ENCODE measurements at places on chromosomes 6 and 20.

DNA sequence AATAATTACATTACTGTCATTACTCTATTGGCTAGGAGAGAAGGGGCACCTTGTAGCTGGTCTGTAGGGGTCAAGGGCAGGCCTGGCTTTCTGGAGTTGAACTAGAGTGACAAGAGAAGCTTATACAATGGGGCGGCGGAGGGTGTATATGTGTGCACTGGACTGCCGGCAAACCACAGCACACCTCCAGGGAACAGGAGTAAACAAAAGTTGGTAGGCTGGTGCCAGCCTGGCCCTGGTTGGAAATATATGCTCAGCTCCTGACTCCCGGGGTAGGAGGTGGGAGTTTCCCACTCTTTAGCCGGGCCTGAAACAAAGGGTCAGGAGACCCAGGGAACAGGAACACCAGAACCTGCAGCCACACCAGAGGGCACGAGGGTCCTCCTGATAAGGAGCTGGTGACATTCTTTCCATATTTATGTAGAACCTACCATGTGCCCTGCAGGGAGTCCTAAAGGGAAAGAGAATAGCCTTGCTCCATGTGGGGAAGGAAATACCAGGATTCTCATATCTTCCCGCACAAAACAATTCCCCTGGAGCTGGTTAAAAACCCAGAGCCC lies 5.1 kb downstream of the C6orf132 start:
- no peak for DNase-seq

GRCh38 chr6:53495506-53496499 lies 49.1 kb downstream of the GCLC start:
- no peak for DNase-seq

DNA sequence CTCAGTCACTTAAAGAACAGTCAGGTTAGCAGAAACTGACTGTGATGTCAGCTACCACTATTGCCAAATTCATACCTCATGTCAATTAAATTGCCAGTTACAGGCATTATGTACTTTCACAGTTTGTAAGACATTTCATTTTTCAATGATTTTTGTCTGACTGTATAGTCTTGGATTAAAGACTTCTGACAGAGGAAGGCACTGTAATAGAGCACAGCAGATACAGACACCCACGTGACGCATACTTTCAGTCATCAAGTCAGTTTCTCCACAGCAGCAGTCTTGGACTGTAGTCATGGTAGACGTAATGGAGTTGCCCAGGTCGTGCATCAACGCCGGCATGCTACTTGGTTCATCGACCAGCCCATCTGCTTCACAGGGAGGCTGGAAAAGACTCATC lies 29.5 kb upstream of the ELOVL5 start:
- DNase-seq, result no peak

DNA sequence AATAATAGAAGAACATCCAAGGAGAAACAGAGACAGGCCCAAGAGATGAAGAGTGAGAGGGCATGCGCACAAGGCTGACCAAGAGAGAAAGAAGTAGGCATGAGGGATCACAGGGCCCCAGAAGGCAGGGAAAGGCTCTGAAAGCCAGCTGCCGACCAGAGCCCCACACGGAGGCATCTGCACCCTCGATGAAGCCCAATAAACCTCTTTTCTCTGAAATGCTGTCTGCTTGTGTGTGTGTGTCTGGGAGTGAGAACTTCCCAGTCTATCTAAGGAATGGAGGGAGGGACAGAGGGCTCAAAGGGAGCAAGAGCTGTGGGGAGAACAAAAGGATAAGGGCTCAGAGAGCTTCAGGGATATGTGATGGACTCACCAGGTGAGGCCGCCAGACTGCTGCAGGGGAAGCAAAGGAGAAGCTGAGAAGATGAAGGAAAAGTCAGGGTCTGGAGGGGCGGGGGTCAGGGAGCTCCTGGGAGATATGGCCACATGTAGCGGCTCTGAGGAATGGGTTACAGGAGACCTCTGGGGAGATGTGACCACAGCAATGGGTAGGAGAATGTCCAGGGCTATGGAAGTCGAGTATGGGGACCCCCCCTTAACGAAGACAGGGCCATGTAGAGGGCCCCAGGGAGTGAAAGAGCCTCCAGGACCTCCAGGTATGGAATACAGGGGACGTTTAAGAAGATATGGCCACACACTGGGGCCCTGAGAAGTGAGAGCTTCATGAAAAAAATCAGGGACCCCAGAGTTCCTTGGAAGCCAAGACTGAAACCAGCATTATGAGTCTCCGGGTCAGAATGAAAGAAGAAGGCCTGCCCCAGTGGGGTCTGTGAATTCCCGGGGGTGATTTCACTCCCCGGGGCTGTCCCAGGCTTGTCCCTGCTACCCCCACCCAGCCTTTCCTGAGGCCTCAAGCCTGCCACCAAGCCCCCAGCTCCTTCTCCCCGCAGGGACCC lies 981 bp upstream of the TNF start:
- DNase-seq, result no peak

GRCh38 chr20:46122071-46122470 lies 4.0 kb downstream of the CD40 start:
- no peak for DNase-seq

DNA sequence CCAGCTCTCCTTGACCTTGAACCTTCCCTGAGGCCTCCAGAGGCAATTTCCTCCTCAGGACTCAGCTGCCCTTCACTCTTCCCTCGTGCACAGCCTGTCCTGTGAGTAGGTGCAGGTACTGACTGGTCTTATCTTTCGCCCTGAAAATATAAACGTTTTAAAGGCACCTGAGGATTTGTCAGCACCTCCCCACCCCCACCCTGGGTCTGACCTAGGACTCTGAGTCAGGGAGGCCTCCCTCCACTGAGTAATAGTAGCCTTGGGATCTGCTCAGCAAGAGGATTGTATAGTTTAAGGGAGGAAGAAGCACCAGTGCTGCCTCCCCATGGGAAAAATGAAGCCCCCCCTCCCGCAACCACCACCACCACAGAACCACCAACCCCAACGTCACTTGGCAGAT lies 54.6 kb downstream of the PPARD start:
- DNase-seq, result no peak

DNA sequence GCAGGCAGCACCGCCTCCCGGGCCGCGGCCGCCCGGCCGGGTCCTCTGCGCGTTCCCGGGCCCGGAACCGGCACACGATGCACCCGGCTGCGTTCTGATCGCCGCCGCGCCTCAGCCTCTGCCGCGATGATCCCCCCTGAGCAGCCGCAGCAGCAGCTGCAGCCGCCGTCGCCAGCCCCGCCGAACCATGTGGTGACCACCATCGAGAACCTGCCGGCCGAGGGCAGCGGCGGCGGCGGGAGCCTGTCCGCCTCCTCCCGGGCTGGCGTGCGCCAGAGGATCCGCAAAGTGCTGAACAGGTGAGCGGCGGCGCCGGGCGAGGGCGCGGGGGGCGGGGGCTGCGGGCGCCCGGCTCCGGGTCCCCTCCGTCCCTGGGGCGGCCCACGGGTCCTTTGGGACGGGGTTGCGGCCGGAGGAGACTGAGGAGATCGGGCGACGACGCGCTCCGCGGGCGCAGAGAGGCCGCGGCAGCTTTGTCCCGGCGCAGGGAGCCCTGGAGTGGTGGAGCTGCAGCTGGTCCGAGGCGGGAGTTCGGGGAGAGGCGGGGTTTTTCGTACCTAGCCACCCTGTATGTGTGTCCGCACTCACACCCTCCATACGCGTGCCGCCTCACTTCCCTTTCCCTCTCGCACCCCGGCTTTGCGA lies 659 bp downstream of the SLC35F1 start:
- DNase-seq, result no peak

DNA sequence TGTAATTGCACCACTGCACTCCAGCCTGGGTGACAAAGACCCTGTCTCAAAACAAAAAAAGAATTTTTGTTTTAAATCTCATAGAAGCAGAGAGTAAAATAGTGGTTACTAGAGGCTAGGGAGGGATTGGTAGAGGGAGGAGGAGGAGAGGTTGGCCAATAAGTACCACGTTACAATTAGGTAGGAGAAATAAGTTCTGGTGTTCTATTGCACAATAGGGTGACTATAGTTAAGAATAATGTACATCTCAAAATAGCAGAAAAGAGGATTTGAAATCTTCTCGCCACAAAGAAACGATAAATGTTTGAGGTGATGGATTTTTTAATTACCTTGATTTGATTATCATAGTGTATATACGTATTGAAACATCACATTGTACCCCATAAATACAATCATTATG lies 27.1 kb upstream of the TOP1 start:
- DNase-seq, result no peak

DNA sequence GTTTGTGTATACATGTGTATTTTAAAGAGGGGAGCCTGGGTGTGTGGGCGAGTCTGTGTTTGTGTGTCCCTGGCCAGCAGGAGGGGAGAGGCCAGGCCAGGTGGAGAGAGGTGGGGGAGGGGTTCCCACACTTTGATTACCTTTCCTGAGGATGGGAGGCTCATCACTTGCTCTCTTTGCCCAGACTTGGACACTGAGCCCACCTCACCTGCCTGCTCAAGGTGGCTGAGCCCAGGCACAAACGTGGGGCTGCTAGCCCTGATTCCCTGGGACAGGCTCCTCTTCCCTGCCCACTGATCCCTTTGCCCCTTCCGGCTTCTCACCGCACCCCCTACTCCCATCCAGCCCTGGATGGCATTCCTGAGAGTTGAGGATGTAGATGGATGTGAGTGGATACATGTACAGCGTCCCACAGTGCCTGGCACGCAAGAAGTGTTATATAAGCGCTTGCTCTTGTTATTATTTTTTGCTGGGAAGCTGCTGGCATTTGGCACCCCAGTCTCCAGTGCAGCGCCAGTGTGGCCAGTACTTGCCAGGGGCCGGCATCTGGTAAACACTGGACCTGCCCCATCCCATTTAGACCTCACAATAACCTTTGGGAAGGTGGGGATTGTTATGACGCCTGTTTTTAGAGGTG lies 2.7 kb downstream of the CEBPB start:
- peak; percentile 50 for DNase-seq

DNA sequence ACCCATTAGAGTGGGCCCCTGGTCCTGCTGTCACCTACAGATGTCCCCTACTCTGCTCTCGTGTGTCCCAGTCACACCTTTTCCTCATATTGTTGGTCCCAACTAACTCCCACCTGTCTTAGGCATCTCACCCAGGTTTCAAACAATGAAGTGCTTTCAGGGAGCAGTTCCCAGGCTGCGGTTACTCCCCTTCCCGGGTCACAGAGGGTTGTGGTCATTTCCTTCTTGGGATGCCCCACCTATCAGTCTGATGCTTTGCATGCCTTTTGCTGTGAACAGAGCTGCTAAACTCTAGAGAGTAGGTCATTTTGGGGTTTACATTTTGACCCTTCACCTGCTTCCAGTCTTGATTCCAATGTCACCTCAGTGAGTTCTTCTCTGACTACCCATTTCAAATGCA lies 181.6 kb downstream of the CDC5L start:
- DNase-seq, result no peak

DNA sequence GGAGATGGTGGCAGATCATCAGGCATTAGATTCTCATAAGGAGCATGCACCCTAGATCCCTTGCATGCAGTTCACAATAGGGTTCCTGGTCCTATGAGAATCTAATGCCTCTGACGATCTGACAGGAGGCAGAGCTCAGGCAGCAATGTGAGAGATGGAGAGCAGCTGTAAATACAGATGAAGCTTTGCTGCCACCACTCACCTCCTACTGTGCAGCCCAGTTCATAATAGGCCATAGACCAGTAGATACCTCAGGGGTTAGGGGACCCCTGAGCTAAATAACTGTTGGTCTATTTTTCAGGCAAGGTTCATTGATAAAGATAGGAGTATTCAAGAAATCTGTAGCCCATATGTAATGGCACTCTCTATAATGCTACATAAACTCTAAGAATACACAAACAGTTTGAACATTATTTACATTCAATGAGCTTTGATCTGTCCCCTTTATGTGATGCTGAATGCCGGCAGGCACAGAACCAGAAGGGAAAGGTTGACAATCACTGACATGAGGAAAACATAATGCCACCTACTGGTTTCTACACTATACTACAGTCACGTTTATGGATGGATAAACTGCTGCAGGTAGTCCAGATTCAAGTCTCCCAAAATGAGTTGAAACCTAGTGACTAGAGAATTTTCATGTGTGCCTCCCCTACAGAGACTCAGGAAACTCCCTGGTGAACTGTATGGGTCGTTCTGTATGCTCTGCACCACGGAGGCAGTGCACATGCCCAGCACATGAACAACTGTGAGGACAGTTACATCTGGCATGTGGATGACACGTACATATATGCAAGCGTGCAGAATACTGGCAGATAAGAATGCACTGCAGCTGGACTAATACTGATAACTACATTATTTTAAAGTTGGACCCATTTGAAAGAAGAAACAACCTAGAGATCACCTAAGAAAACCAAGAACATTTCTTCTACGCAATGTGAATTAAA lies 72.0 kb downstream of the DST start:
- DNase-seq, result peak; percentile 32

DNA sequence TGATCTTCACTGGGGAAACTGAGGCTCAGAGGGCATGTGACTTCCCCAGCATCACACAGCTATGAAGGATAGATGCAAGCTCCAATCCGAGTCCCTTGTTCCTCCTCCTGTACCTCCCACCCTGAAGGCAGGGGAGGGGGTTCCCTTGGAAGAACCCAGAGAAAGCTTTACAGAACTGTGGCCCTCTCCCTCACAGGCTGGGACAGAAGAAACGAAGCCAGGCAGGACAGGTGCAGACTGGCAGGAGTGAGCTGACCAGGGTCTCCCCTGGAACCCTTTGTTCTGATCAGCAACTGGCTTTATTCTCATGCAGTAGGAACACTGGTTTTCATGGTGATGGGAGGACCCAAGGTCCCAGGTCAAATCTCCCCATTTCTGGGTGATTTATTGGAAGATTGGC lies 90.2 kb downstream of the TMEM242 start:
- DNase-seq, result no peak

- DNase-seq, result peak; percentile 56
Measured at GRCh38 chr20:38298768-38299288, 5.1 kb upstream of the BPI start.

GRCh38 chr6:33206027-33206863 lies 1.8 kb downstream of the HSD17B8 start:
- DNase-seq, result no peak

DNA sequence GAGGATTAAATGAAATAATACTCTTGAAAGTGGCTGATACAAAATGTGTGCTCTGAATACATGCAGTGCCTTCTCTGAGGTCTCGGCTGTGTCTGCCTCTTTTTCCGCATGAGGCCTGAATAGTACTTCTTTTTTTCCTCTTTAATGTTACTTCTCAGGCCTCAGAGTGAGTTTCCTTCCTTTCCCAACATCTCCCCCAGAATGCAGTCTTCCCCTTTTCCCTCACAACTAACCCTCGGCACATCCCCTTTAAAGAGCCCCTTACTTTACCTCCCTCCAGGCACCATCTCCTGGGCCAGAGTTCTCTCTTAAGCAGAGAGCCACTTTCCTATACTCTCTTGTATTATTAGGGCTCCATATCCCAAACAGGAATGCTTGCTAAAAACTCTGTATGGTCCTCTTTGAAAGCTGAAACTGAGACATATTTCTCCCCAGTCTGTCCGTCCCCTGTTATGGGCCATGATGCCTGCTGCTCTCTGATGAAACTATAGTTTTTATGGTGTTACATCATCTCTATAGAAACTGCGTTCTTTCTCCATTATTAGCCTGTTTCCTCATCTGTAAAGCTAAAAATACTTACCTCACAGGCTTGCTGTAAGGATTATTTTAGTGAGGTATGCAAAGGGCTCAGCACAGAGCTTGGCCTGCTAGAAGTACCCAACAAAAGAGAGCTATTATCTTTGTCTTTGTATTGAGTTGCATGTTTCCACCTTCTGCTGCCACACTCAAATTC lies 2.3 kb downstream of the PLAGL2 start:
- DNase-seq, result no peak

GRCh38 chr6:18680842-18681241 lies 293.7 kb downstream of the RNF144B start:
- DNase-seq, result no peak

Data from Ammon's horn (tissue), 1 donor.